GM04504 (cell line): ENCODE measurements at places on chromosomes 16 and 17.

- peak; percentile 42 for DNase-seq
Observed at GRCh38 chr17:33469911-33470310, 176.8 kb upstream of the ASIC2 start.

DNA sequence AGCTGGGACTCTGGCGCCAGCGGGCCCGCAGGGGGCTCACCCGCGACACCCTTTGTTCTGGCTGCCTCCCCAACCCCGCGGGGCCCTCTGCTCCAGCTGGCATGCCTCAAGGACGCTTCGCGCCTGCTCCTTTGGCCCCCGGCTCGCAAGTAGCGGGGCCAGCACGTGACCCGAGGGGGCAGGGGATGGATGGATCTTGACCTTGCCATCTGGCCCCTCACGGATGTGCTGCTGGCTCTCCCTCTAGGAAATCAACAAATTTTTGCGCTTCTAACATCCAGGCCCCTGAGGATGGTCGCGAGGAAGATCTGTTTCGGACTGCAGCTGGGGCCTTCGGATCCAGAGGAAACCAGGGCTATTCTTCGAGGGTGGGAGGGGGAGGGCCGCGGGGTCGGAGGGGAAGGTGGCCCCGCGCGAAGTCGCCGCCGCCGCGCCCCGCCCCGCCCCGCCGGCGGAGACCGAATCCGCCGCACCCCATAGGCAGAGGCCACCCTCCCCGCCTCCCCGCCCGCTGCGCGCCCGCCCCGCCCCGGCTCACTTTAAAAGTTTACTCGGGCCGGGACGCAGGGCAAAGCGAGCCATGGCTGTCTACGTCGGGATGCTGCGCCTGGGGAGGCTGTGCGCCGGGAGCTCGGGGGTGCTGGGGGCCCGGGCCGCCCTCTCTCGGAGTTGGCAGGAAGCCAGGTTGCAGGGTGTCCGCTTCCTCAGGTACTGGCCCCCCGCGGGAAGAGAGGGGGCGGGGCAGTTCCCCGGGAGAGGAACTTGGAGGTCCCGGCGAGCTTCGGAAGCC, at the start of gene ACSF2:
Gene ACSF2 (plus strand): TSS at position 537 of the 790 bp plus-strand sequence. CDS start 44 bp downstream, at position 581.
- DNase-seq = no peak

GRCh38 chr17:42509841-42510240, 26.2 kb upstream of the NAGLU start:
- no peak for DNase-seq

GRCh38 chr17:17087424-17088015, 45.3 kb downstream of the MPRIP start:
- DNase-seq = no peak

DNA sequence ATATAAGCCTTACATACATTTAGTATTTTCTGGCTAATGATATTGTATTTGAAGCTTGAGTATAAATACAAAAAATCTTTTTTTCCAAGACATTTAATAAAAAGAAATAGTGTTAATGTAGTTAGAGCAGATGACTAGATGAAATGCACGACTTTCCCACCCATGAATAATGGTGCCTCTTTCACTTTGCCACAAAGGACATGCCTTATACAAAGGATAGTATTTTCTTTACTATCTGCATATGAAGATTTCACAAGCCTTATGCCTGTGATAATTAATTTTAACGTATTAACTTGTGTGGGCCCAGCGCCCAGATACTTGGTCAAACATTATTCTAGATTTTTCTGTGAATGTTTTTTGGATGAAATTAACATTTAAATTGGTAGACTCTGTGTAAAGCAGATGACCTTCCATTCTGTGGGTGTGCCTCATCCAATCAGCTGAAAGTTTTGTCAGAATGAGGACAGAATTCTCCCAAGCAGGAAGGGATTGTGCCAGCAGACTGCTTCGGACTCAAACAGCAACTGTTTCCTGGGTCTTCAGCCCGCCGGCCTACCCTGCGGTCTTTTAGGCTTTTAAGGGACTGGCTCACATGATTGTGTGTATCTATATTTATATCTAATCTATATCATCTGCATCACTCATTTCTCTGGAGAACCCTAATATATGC, 115.4 kb downstream of the USP22 start:
- no peak for DNase-seq

GRCh38 chr16:56944954-56945839, 13.3 kb downstream of the HERPUD1 start:
- DNase-seq = no peak

GRCh38 chr17:6078458-6078871, 8.3 kb downstream of the WSCD1 start:
- no peak for DNase-seq

DNA sequence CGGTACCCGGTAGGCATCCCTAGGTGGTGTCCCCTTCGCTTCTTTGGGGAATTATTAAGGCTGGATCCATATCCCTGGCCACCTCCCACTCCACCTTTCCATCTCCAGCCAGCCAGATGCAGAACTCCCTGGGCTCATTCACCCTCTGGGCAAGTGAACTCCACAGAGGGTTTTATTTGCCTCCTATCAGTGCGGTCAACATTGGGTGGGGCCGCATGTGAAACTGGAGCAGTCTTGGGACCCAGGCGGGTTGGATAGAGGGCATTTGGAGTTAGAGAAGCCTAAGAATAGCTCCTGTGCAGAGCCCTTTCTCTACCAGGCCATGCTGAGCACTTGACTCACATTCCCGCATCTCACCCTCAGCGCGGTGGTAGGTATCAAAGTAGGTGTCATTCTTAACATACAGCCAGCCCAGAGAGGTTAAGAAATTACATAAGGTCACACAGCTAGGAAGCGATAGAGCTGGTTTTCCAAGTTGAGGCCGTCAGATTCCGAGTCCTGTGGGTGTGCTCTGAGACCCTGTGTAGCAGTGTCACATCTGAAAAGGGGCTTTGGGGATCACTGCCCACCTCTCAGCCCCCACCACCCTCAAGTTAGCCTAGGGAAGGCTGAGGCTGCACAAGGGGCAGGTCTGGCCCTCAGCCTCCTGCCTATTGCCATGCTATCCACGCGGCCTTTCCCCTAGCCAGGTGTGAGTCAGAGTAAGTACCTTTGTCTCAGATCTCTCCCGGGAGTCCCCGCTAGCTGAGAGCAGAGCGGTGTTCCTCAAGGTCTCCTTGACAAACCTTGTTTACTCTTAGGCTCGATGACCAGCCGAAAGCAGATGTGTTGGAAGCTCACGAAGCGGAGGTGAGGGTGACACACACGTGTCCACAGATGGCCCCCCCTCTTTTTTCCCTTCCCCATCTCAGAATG, 26.9 kb upstream of the LGALS9 start:
- no peak for DNase-seq

DNA sequence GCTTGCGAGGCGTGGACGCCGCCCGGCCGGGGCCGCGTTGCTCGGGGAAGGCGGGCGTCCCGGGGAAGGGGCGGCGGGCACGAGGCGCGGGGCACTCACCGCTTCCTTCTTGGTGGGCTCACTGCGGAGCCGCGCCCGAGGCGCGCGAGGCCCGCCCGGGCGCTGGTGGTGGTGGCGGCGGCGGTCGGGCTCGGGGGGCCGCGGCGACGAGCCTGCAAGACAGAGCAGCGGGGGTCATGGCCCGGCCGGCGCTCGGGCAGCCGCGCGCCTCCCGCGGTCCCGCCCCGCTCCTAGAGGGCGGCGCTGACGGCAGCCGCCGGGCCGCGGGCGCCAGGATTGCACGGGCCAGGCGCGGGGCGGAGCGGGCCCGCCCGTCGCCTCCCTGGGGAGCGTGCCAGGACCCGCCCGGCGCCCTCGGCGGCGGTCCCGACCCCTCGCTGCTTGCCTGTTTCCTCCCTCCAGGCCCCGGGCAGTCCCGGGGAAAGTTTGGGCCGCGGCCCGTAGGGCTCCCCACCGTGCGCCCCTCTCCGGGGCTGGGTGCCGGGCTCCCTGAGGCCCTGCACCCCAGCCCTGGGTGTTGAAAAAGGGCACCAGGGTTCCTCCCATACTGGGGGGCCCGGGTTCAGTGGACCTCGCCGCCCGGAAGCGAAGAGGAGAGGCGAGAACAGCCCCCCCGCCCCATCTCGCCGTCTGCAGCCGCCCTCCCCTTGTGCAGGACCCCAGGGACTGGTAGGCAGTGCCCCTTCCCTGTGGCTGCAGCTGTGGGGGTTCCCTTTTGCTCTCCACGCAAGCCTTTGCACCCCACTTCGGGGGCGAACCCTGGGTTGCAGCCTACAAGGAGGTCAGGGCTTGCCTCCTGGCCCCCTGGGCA, at the start of gene C16orf74:
Gene C16orf74 (minus strand): TSS at position 270 of the 871 bp plus-strand sequence. CDS start 15,879 bp downstream, outside the sequence.
- DNase-seq = no peak

- DNase-seq = peak; percentile 29
Observed at GRCh38 chr16:58198022-58198683, at the start of gene CSNK2A2. TSS of gene CSNK2A2 (minus strand) at chr16:58198106. CDS start at chr16:58197736, 370 bp downstream.

- DNase-seq = no peak
Observed at GRCh38 chr17:37842401-37842800, 81.8 kb upstream of the TBC1D3K start.

- DNase-seq = no peak
Observed at GRCh38 chr17:45229681-45230409, 8.2 kb downstream of the FMNL1 start.

DNA sequence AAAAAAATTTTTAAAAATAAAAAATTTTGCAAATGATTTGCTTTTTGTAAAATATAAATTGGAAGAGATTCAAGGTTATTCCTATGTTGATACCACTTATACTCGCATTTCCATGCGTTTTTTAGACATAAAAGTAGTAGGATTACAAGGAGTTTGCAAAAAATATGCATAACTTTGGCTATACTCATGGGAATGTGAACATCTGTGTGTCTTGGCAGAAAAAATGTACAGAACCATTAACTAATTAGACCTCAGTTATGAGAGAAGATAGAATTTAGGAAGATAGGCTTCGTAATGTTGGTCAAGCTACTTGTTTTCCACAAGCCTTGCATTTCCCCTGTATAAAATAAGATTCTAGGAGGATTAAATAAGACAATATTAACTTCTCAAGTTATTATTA, 61.1 kb upstream of the VPS4A start:
- DNase-seq = no peak

GRCh38 chr17:72455562-72455961, 334.7 kb downstream of the SOX9 start:
- no peak for DNase-seq
